ENCODE measurements at places on chromosomes 2 and 18.

GRCh38 chr2:238164906-238165287, 6.1 kb downstream of the ERFE start:
- DNase-seq = no peak

DNA sequence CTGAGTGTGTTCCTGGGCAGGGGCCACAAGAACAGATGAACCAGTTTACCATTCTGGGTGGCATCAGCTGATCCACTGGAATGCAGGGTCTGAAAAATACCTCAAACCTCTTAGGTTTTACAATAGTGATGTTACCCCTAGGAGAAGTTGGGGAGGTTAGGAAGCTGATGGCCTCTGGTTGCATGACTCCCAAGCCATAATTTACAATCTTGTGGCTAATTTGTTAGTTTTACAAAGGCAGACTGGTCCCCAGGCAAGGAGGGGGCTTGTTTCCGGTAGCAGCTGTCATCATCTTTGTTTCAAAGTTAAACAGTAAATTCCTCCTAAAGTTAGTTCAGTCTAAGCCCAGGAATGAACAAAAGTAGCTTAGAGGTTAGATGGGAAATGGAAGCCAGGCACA, 113.8 kb upstream of the SLC38A11 start:
- no peak for DNase-seq

DNA sequence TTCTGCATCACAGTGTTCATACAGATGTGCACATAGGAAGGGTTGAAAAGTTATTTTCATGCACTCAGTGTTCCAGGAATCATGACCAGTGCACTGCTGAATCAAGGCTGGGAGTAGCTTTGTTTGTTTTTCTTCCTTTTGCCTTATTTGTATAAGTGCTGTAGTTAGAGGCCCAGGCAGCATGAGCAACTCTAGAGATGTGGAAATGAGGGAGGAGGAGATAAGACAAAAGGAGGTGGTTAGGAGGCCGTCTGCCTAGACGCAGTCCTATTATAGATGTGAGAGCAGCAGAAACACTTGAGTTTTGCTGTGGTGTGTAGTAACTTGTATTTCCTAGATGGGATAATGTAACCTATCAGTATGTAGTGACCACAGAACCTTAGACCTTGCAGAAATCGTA, 264.3 kb upstream of the RASGRP3 start:
- no peak for DNase-seq

- no peak for DNase-seq
Observed at GRCh38 chr2:68295516-68295915, 24.2 kb downstream of the CNRIP1 start.

DNA sequence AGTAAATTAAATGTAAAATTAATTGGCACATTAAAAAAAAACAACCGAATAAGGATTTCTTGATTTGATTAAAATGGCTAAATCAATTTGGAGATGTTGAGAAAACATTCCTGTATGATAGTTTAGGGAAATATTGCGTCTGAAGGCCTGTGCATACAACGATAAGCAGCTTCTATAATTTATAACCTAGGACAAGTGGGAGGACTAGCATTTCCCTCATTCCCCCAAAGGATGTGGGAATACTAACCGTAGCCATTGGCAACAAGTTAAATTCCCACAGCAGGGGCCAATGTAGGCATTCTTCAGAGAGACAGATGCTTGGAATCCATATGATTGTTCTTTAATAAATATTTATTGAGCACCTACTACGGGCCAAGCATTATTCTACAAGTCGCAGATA, 134.5 kb downstream of the NYAP2 start:
- no peak for DNase-seq

DNA sequence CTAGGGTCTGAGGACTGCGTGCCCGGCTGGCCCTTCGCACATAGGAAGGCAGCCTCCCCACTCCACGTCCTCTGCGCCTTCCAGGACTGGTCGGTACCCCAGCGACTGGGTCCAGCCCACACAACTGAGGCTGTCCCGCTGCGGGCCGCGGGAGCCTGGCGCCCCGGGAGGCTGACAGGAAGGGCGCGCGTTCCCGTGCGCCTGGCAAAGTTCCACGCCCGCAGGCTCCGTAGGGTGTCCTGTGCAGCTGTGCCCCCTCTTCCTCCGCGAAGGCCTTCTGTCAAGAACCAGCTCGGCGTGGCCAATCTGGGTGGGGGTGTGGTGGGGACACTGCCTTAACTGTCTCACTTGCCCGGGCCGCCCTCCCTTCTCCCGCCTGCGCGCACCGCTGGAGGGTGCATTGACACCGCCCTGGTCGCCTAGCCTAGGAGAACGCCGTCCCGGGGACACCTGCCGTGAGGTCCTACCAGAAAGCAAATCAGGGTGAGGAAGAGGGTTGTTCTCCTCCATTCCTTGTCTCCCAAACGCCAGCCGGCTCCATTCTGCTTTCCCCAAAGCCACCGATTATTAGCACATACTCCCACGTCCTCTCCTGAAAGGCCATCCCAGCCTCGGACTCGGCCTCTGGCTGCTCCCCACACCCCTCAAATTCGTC, 618 bp upstream of the LYPD1 start:
- DNase-seq = no peak

GRCh38 chr2:144259332-144259731, 260.6 kb downstream of the ZEB2 start:
- DNase-seq = no peak

GRCh38 chr2:141911485-141912066, 219.2 kb downstream of the LRP1B start:
- no peak for DNase-seq

DNA sequence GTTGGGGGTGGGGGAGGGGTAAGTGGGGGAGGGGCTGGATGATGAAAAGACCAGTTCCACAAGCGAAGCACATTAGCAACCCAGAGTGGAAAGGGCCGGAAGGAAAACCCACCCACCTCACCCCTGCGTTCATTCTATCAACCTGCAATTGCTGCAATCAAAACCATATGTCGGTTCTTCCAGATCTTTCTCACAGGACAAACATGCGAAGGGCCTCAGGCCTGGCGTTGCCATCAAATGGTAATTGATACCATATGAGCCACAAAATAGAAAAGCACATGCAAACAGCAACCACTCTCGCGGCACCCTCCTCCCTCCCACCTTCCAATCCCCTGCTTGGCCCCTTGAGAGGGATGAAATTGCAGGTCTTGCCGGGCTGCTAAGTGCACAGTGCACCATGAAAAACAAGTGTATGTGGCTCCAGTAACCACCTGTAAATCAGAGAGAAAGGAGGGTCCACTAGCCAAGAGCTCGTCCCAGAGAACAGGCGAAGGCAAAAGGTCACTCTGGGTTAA, 287.5 kb downstream of the TCF4 start:
- no peak for DNase-seq

DNA sequence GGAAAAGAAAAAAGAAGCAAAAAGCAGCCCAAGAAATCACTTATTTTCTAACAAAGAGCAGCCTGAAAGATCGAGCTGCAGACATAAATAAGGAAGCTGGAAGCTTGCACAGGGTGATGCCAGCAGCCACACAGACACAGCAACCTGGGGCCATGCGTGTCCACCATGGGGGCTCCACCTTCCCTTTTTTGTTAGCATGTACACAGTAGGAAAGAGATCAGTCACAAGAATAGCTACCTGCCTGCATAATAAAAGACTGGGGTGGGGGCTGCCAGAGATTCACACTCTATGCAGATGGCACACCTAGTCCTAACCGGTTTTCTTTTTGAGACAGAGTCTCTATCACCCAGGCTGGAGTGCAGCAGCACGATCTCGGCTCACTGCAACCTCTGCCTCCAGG, 2.9 kb upstream of the CNOT11 start:
- no peak for DNase-seq

DNA sequence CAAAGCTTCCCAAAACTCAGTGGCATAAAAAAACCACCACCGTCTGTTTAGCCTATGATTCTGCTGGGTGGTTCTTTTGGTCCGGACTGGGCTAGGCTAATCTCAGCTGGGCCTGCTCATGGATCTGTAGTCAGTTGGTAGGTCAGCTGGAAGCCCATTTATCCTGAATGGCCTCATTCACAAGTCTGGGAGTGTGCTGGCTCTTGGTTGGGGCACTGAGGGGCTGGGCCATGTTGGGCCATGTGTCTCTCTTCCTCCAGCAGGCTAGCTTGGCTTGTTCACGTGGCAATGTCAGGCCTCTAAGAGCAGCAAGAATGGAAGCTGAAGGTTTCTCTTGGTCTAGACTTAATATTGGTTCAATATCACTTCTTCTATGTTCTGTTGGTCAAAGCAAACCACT, 95.7 kb upstream of the HS6ST1 start:
- DNase-seq = no peak

GRCh38 chr18:38900445-38900844, 1334.8 kb upstream of the CELF4 start:
- DNase-seq = no peak

GRCh38 chr2:218879776-218880101, 913 bp upstream of the WNT10A start:
- DNase-seq = no peak

- no peak for DNase-seq
Observed at GRCh38 chr2:38682008-38682575, 16.2 kb downstream of the GALM start.

DNA sequence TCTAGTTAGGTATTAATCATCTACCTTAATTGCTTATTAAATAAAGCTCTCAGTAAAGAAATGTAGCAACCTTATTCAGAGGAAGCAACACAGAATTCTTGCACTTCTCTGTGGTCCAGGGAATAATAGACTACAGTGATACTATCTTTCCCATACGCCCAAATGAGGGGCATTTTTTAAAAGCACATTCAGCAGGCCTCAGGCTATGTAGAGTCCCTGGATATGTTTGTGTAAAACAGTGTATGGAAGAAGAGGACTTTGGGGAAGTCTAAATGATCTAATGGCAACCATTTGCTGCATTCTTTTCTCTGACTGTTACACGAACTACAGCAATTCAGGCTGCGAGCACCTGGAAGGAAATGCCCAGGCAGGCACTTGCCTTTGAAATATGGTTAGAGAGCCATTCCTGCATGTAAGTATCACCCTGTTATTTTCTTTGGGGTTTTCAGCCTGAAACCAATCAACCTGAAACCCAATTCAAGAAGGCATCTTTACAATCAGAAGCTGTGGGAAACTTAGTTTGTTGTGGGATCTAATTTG, 1814.7 kb upstream of the CELF4 start:
- no peak for DNase-seq

DNA sequence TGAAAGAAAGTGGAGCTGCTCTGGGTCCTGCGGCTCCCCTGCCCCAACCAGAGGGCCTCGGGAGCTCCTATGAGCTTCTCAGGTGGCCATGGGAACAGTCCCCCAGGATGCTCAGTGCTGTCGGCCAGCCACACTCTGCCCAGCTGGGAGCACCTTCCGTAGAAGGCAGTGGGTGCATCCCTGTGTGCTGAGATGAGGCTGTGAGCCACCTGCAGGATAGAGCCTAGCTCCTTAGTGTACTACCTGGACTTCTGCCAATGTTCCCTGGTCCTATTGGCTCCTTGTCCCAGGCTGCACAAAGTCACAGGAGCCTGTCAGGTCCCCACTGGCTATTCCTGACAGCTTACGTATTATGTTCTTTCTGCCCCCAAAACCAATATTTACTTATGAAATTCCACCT, 16.1 kb downstream of the PRELID3A start:
- DNase-seq = no peak

- DNase-seq = no peak
Observed at GRCh38 chr2:219285894-219286425, 6.8 kb downstream of the DNAJB2 start.

- no peak for DNase-seq
Observed at GRCh38 chr2:224685121-224685520, 31.0 kb downstream of the CCDC195 start.

DNA sequence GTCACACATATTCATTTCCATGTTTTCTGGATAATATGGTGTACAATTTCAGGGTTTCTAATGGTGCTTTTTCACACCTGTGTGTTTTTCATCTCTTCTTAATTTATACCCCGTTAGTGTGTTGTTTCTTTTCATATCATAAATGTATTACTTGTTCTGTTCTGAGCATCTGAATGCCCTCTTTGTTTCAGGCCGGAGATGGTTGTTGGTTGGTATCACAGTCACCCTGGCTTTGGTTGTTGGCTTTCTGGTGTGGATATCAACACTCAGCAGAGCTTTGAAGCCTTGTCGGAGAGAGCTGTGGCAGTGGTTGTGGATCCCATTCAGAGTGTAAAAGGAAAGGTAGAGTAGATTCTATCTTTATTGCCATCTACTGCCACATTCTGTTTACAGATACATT, 45.1 kb upstream of the TBR1 start:
- no peak for DNase-seq

GRCh38 chr2:170101789-170102188, 76.2 kb upstream of the MYO3B start:
- no peak for DNase-seq

DNA sequence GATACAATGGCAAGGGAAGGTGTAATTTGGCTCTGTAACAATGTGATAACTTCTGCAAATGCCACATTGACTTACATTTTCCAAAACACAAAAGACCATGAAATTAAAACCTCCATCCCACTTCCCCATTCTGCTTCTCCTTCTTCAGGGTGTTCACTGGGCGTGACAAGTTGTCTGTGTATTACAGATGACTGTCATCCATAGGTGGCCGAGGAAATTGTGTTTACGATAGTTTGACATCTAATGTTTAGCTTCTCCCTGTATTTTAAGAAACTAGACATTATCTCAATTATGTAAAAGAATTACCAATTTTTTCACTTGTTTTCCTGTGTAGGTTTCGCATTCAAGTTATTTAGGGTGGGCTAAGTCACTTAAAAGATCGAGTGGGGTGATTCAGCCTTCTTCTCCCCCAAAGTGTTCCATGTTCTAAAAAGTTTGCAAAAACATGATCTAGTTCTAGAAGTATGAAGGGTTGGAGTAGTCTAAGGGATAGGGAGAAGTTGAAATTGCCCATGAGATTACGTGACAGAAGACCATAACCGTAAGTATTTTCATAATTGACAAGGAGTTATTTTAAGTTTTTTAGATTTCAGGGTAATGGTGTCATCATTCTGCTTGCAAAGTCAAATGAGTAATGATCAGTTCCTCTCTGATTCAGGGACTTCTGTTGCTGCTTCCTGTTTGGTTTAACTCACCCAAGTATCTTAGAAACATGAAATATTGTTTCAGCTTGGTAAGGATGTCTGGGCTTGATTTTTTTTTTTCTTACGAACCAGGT, 25.2 kb upstream of the CYTIP start:
- no peak for DNase-seq
